Stromal cell of bone marrow (primary cell): ENCODE measurements at places on chromosomes 1 and 21.

- DNase-seq, result peak; percentile 60
Observed at GRCh38 chr1:22420455-22421053, 31.1 kb upstream of the ZBTB40 start.

DNA sequence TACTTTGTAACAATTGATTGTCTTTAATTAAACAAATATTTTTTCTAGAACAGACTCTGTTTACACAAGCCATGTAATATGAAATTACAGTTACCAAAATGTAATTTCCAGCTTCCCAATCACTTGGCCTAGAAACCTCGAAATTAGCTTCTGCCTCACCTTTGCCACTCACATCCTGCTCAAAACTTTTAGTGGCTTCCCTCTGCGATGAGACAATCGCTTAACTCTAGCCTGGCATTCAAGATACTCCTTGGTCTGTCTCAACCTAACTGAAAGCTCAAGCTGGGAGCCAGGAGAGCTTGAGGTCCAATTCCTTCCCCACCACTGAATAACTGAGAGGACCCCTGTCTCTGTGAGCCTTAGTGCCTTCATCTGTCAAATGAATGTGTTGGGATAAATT is 42.8 kb downstream of the GFI1 start:
- DNase-seq, result no peak

- DNase-seq, result no peak
Observed at GRCh38 chr1:55285834-55286233, 70.7 kb upstream of the USP24 start.

GRCh38 chr1:26072305-26072704 is 4.9 kb upstream of the TRIM63 start:
- no peak for DNase-seq
